ENCODE measurements at places on chromosomes 7 and 10. TPM values are rescaled to one million over a fixed set of nuclear protein-coding genes. Genes with fewer than 3 reads are reported as not detected.

DNA sequence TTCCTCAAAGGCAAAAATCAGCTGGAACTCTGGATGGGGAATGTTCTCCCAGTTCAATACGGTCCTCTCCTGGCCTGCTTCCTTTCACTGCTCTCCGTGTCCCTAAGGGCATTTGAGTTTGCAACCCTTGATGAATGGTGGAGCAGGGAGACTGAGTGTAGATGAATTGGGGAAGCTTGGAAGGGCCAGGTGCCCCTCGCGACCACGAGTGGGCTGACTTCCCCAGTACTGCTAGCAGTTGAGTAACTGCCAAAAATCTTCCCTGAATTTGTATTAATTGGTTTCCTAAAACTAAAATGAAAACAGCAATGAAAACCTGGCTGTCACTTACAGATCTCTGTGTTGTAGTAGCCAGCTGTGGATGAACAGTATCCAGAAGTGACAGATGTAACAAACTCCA lies 13.6 kb downstream of the IRF5 start:
- no peak for DNase-seq

DNA sequence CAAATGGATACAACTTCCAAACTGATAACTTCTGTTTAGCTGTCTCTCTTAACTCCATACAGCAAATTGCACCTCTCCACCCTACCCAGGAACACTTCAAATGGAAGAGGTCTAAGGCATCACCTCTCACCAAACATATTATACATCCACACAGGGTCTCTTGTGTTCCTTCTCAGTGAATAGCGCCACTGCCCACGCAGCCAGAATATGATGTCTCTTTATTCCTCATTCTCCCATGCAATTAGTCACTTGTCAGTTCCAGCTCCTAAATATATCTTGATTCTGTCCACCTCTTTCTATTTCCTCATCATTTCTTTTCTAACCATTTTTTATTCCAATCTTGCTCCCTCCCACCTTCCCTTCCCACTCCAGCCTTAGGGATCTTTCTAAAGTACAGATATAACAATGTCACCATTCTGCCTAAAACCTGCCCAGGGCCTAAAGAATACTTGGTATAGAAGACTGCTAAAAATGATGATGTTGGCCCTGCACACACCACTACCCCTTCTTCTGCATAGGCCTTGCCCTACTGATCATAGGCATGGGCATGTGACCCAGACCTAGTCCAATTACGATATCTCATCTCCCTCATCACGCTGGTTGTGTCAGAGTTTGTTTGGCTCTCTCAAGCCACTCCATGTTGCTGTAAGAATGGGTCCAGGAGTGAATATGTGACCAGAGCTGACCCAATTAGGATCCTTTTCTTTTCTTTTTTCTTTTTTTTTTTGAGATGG lies 5.7 kb upstream of the TSPAN14 start:
- DNase-seq, result no peak

The AUTS2 gene
- 148 TPM for total RNA-seq

The ABCA13 gene
- 0.75 TPM for total RNA-seq

DNA sequence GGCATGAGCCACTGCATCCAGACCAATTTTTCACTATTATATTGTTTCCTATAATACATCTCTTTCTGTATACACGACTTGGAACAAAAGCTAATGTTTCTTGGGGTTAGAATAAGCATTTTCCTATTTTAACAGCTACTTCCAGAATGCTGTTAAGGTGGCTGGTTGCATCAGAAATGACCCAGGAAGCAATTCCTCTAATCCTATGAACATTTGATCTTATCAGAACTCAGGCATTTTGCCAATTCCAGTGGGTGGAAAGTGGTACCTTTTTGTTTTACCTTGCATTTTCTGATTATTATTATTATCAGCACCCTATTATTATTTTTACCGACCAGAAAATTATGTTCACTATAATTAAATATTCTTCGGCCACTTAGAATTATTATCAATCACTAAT lies 73.3 kb downstream of the NDUFB2 start:
- DNase-seq, result no peak

DNA sequence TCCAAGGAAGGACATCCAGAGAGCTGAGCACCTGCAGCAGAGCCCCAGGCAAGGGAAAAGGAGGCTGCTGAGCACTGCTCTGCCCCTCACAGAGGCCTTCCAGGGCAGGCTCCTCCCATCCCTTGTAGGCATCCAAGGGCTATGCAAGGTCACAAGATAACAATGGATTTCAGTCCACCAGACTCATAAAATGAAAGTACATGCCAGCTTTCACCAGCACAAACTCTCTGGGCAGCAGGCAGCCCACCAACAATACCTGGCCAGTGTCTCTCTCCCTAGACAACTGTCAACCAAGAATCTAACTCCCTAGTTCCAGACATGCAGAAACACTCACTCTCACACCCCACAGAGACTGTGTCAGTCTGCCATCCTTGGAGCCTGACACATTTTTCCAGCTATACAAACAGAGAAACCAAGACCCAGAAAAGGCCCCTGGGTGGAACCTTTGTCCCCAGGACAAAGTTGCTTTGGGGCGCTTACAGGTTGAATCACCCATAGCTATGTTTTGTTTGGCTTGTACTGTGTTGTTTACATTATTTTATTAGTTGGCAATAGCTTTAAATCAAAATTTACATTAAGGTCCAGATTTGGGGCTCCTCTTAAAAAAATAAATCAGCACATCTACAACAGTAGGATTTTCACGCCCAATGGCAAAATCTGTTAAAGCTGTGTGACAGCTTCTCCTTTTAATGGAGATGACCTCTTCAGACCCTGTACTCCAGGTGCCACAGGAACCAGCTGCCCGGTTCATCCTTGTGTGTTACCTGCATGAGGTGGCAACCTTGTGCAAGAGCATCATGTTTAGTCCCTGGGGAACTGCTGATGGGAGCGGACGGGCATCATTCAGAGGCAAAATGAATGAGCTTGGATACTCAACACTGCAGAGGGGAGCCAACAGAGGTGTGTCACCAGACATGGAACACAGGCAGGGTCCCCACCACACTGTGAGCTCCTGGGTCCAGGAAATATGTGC lies 5.2 kb downstream of the GRID1 start:
- no peak for DNase-seq

The CRPPA gene
- 4.8 TPM for total RNA-seq

The AKR1C4 gene
- not detected for total RNA-seq

The MMRN2 gene
- 0.27 TPM for total RNA-seq

DNA sequence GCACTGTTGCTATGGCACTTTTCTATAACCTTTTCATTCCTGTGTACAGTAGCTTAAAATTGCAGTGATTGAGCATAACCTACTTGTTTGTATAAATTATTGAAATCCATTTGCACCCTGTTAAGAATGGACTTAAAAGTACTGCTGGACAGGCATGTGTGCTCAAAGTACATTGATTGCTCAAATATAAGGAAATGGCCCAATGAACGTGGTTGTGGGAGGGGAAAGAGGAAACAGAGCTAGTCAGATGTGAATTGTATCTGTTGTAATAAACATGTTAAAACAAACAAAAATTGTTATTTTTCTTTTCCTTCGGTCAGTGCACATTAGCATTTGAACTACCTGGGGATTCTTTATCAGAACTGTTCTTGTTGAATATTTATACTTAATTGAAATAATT lies 57.1 kb upstream of the BAMBI start:
- no peak for DNase-seq

DNA sequence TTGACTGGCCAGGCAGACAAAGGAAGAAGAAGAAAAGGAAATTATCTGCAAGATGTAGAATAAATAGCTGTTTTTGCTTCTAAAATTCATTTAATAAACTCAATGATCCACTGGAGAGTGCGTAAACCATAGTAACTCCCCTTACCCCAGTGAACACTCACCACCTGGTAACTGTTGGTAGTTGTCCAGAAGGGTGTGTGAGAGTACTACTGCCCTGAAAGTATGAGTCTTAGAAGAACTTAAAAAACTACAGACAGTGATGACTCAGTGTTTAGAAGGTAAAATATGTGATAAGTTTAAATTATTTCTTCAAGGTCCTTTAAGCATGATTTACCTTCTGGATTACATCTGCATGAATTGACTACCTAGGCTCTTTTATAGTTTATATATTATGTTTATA lies 53.0 kb upstream of the SEMA3A start:
- no peak for DNase-seq

DNA sequence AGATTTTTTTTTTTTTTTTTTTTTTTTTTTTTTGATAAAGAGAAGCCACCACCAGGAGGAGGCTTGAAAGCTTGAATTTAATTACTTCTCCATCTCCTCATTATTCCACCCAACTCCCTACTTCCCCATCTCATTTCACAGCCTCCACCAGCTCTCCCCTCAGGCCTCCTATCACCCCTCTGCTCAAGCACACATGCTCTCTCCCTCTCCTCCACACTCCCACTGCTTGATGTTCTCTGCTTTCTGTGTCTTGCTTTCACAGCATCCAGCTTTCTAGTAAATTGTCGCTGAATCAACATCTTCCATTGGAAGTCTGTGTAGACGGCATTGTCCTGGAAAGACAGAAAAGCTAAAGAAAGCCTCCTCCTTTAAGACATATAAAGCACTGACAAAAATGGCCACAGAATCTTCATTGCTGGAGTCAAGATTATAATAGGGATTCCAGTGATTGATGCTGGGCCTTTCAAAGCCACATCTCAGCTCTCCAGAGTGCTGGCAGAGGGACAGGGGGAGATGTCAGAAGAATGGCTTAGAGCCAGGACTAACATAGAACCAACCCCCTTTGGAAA lies 58.3 kb downstream of the DOCK4 start:
- no peak for DNase-seq

The SRRM3 gene
- total RNA-seq, result 4.9 TPM

- no peak for DNase-seq
These were observed 40.9 kb upstream of the ST7 start for GRCh38 chr7:116912269-116912909.

- DNase-seq, result no peak
These were observed 247.4 kb downstream of the BAMBI start for GRCh38 chr10:28924717-28925116.

- no peak for DNase-seq
These were observed 88.1 kb downstream of the TCF7L2 start for GRCh38 chr10:113038183-113038582.

The PALD1 gene
- 14.1 TPM for total RNA-seq

- DNase-seq, result peak; percentile 3
These were observed 127.2 kb downstream of the PPP1R17 start for GRCh38 chr7:31814187-31814586.

DNA sequence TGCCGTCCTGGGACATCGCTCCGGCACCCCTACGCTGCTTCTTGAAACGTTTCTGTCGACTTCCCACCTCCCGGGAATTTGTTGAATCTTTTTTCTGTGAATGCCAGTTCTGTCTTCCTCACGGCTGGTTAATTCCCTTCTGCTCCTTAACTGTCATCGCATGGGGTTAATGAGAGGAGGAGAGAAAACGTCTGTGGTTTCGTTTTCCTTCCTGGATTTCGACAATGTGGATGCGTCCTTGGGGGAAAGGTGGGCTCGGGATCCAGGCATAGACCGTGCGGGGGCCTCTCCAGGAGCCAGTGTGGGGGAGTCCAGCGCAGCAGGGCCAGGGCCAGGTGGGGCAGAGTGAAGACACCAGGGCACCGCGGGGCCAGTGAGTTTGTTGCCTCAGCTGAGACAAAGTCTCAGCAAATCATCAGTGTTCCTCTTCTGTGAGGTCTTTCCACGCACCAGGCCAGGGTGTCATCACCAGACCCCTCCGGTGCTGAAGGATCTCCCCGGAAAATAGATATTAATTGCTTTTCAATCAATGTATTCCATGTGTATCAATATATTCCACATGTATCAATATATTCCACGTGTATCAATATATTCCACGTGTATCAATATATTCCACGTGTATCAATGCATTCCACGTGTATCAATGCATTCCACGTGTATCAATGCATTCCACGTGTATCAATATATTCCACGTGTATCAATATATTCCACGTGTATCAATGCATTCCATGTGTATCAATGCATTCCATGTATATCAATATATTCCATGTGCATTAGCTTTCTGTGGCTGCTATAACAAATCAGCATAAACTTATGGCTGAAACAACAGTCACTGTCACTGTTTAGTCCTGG lies 33.7 kb upstream of the CFAP46 start:
- no peak for DNase-seq

- no peak for DNase-seq
These were observed 103.7 kb downstream of the MACC1 start for GRCh38 chr7:20113427-20114027.

- no peak for DNase-seq
These were observed 23.3 kb upstream of the PARD3 start for GRCh38 chr10:34838366-34838900.

The FGFR2 gene
- total RNA-seq, result 58.4 TPM

The CTNNA3 gene
- 5.5 TPM for total RNA-seq

DNA sequence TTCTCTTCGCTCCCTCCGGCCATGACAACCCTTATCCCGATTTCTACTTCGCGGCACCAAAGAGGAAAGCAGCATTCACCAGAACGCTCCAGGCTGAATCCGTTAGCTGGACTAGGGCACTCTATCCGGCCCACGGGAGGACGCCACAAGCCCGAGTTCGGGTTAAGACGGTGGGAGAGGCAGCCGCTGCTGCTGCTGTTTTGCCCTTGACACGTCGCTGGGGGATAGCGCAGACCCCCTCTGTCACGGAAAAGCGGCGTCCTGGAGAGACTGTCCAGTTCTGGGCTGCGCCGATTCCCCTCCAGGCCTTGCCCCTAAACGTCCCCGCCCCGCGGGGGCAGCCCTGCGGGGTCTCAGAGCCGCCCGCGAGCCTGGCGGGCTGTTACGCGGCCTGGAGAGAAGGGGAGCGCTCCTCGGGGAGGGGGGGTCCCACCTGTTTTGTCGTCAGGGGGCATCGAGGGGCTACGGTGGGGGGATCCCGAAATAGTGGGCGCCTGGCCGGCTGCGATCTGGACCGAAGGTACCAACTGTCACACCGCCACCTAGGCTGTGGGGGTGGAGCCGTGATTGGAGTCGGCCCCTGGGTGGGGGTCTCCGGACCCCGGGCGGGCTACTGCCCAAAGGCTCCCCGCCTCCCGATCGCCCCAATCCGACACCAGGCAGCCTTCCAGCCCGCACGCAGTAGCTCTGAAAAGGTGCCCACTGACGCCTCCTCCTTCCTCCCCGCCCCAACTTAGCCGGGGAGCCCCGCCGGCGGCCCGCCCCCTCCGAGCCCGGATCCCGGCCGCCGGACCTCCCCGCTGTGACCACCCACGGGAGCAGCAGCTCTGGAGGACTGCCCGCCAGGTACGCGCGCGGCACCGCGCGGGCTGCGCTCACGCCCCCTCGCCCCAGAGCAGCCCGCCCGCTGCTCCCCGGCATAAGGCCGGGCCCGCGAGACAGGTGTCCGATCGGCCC lies 772 bp downstream of the SGMS1 start:
- peak; percentile 28 for DNase-seq

- DNase-seq, result no peak
These were observed 163.8 kb downstream of the PRPF18 start for GRCh38 chr10:13750299-13751190.

DNA sequence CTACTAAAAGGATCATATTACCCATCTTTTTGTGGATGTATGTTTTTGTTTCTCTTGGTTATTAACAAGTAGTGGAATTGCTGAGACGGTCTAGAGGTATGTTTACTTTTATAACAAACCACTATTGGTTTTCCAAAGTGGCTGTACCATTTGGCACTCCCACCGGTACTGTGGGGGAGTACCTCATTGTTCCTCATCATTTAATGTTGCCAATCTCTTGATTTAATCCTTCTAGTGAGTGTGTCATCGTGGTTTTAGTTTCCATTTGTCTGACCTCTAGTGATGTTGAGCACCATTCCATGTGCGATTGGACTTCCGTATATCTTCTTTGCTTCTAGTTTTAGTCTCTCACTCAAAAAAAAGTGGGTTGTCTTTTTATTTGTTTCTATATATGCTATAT lies 50.4 kb downstream of the RBM33 start:
- DNase-seq, result no peak

- no peak for DNase-seq
These were observed 76.4 kb upstream of the RSU1 start for GRCh38 chr10:16893664-16894063.
